Purkinje cell (primary cell): ENCODE measurements at places on chromosomes 5 and 9. TPM values are rescaled to one million over a fixed set of nuclear protein-coding genes. Genes with fewer than 3 reads are reported as not detected.

TEX48 gene
- polyA plus RNA-seq = not detected in 2 replicates

CNTFR gene
- 0.66 and 3.7 TPM in 2 replicates for polyA plus RNA-seq

THBS4 gene
- polyA plus RNA-seq = 5.2 and 6.5 TPM in 2 replicates

PCA3 gene
- polyA plus RNA-seq = 0.66 and 3.6 TPM in 2 replicates
